ENCODE measurements at places on chromosomes 12 and 14.

DNA sequence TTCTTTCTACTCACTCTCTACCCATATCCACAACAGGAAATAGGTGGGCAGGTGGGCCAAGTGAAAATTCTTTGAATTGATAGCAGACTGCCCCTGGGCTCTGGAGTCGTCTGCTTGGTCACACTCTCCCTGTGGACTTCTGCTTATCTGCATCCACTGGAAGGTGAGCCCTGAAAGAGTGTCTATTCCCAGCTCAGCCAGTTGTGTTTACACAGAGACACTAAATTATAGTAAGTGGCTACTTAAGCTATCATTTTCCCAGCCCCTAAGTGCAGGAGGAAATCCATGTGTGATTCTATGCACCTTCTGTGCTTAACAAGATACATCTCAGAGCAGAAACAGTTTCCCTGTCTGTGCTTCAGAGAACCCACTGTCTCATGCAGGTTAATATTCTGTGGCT lies 338.4 kb downstream of the FUT8 start:
- DNase-seq = no peak

DNA sequence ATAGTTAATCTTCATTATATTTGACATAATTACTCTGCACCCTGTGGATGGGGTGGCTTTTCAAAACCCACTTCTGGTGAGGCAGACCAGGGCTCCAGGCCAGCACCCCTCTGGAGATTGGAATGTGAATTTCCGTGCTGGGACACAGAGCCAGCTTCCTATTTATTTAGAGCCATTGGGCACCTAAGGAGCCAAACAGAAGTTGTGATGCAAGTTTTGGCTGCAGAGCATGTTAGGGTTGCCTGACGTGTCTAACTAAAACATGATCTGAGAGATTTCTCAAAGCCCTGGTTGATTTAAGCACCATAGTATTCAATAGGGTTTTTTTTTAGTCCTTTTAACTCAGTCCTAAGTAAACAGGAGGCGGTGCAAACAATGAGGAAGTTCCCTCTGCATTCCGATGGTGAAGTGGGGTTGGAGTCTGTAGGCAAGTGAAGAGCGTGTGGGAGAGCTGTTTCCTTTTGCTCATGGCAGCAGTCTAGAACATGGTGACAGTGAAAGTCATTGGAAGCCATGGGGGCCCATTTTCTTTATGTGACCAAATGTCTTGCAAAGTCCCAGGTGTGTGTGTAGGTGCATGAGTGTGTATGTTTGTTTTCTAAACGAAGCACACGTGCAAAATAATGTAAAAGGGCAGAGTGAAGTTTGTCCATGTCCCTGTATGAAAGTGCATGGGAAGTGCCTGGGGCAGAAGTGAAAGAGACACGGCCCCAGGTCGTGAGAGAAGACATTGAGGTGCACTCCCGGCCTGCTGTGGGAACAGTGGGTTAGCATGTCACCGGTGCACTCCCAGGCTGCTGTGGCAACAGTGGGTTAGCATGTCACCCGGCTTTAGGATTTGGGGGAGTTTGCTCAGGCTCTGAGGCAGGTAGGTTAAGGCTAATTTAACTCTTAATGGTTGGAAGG lies 117.7 kb downstream of the PRKCH start:
- no peak for DNase-seq

GRCh38 chr12:65025136-65025535 lies 96.0 kb downstream of the WIF1 start:
- no peak for DNase-seq

GRCh38 chr12:108287227-108287626 lies 51.9 kb downstream of the CMKLR1 start:
- DNase-seq = no peak

GRCh38 chr12:132282950-132283771 lies 46.2 kb downstream of the GALNT9 start:
- DNase-seq = peak; percentile 76

DNA sequence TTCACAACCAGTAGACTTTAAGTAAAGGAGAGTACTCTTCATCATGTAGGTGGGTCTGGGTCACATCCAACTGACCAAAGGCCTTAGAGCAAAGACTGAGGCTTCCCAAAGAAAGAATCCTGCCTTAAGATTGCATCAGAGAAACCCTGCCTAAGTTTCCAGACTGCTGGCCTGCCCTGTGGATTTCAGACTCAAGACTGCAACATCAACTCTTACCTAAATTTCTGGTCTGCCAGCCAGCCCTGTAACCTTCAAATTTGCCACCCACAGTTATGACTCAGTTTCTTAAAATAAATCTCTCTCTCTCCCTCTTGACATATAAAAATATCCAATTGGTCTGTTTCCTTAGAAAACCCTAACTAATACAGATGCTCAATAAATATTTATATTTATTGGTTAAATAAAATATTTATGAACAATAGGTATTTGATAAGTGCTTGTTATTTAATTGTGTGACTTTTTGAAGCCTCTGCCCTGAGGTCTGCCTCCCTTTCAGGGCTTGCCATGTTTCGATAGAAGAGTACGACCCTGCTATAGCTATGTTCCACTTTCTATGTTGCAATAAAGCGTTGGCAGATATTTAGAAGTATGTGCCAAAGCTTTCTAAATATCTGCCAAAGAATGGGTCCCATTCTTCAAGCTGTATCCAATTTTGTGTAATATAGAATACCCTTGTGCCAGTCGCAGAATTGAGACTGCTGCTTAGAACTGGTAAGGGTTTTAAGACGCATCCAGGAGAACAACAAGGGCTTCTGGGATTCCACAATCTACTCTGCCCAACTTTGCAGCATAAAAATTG lies 65.7 kb downstream of the TMEM30B start:
- no peak for DNase-seq

DNA sequence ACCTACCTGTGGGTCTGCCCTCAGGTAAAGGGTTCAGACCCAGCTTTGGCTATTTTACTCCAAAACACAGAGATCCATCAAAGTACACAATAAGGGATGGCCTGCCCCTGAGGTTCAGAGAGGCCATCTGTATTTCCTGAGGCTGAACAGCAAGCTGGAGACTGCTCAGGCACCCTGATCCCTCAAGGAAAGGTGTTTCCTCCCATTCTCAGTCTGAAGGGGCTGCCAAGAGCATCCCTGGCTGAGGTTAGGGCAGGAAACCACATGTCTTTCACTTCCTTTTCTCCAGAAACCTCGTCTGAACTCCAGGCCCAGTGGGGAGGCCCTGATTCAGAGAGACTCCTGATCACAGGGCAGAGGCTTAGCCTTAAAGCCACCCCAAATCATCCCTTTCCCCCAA lies 1.5 kb downstream of the RILPL1 start:
- no peak for DNase-seq

DNA sequence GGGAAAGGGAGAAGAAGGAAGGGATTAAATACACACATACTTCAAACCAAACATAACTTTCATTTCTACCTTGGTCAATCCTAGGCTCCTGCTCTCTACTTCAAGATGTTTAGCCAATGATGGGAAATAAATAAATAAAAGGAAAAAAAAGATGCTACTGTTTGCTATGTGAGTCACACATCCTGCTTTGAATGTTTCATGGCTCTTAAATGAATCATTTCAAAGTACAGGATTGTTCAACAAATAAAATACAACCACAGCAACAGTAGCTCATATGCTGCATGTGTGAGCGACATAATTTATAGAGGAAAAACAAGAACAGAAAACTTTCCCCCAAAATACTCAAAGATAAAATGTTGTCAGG lies 54.3 kb upstream of the NPFF start:
- DNase-seq = no peak

- DNase-seq = no peak
Measured at GRCh38 chr12:124270671-124271070, 24.2 kb upstream of the RFLNA start.

- DNase-seq = no peak
Measured at GRCh38 chr14:99812892-99813291, 19.7 kb downstream of the EML1 start.

GRCh38 chr14:102606296-102606695 lies 13.8 kb downstream of the RCOR1 start:
- DNase-seq = no peak

- no peak for DNase-seq
Measured at GRCh38 chr12:88624911-88625310, 44.6 kb upstream of the KITLG start.

DNA sequence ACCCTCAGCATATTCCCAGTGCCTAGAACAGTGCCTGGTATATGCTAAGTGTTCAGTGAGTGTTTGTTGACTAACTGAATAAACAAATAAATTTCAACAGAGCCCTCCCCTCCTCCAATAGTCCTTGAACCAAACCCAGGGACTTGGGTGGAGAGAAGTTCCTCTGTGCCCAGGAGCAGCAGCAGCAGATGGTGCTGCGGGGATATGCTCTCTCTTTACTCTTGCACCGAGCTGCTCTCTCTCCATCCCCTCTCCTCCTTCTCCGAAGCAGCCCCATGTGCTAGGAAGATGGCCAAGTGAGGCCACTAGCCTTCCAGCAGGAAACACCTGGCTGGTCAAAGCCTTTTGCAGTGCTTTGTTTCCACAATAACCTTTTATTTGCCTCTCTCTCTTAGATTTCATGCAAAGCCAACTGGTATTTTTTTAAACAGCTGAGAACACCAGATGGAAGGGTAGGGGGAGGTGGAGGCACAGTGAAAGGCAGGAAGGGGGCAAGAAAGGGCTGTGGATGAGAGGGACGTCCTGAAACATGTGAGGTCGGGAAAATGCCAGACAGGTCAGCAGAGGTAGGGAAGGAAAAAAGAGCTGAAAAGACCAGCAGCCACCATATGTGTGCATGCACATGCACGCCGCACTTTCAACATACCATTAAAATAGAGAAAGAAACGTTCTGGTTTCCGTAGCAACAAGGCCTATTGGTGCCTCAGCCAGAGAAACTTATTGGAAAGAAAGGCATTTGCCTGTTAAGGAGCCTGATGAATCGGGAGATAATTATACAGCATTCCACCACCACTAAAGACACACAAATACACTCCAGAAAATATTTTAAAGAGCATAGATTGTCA lies 78.9 kb downstream of the EMP1 start:
- no peak for DNase-seq

DNA sequence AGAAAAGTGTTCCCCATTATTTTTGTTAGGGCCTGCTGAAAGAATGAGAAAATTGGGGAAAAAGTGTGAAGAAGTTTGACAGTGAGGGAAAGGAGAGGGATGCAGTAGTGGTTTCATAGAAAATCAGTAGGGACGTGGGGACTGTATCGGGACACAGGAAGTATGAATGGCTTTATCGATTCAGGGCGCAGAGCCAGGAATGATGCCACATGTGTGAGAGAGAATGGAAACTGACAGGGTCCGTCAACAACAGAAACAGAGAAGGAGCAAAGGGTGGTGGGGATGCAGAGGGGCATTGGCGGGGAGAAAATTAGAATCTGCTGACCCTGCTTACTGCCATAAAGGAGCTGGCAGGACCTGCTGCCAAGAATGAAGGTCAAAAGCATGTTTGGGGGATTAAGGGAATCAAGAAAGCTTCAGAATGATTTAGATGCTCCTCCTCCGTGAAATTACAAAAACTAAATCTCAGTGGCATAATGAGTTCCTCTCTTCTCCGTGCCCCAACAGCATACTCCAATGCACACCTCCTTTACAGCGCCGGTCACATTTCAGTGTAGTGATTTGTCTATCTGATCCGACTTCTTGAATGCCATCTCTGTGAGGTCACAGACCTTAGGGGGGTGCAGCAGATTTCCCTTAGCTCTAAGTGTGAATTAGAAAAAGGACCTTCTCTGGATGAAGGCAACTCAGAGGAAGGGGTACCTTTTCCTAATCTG lies 92.6 kb downstream of the EMP1 start:
- no peak for DNase-seq

DNA sequence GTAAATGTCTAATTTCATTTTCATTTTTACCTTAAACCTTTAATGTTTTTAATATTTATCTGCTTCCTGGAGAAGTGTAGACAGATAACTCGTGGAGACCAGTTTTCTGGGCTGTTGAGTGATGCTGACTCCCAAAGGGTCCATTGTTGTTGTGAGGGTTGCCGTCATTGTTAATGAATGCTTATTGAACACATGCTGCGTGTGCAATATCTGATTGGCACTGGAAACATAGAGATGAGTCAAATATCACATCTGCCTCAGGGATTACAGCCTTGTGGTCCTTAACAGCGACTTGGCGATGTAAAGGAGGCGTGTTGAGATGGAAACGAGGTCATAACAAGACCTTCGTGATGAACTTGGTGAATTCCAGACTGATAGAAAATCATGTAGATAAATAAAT lies 85.9 kb downstream of the FBXW8 start:
- DNase-seq = no peak

- no peak for DNase-seq
Measured at GRCh38 chr14:42992930-42993329, 1386.3 kb downstream of the LRFN5 start.

- DNase-seq = no peak
Measured at GRCh38 chr14:85556267-85556666, 26.3 kb downstream of the FLRT2 start.

- no peak for DNase-seq
Measured at GRCh38 chr12:1650260-1650977, 21.4 kb downstream of the WNT5B start.

GRCh38 chr14:21680072-21680471 lies 6.5 kb upstream of the OR4E1 start:
- no peak for DNase-seq

DNA sequence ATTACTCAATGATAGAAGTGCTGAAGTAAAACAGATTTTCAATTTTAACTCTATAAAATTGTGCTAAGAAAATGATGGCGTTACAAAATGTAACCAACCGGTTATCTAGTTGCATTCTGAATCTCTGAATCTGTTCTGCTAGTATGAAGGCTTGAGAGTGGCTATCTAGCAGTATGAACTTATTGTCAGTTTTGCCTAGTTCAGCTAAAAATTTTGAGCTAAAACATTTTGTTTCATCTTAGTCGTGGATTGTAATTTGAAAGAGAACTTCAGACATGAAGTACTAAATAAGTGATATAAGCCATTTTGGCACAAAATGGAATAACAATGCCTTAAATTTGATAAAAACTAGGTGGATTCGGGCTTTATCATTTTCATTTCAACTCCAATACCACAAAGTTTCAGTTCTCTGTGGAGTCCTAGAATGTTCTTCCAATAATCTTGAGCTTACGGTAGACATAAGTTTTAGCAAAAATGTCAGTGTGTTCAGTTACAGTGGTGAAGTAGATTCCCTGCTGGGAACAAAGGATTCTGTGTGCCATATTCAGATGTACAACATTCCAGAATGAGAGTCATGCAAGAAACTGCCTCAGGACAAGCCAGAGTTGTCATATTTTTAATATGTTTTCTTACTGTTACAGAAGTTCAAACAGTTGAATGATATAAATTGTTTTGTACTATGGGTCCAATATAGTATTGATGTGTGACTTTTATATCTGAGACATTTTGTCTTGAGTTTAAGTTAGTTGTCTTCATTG lies 28.1 kb downstream of the ATP6V1D start:
- DNase-seq = no peak

- no peak for DNase-seq
Measured at GRCh38 chr14:70770490-70770889, 38.8 kb downstream of the MAP3K9 start.

- DNase-seq = no peak
Measured at GRCh38 chr12:6080149-6081045, 44.1 kb downstream of the VWF start.

- no peak for DNase-seq
Measured at GRCh38 chr14:88933191-88933590, 108.7 kb downstream of the TTC8 start.

DNA sequence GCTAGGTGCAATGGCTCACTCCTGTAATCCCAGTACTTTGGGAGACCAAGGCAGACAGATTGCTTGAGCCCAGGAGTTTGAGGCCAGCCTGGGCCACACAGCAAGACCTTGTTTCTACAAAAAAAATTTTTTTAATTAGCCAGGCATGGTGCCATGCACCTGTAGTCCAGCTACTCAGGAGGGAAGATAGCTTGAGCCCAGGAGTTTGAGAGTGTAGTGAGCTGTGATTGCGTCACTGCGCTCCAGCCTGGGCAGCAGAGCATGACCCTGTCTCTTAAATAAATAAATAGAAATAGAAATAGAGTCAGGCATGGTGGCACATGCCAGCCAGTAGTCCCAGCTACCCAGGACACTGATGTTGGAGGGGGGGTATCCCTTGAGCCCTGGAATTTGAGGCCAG lies 36.7 kb upstream of the CLIP1 start:
- no peak for DNase-seq
